ENCODE measurements at places on chromosomes 1 and 21.

GRCh38 chr1:154520333-154520732, 18.1 kb upstream of the SHE start:
- no peaks in the 10 kb centered on the region for H3K4me1 ChIP-seq
- H3K36me3 ChIP-seq, result no peaks in the 10 kb centered on the region
- H3K4me3 ChIP-seq, result no peak overlapping the region
- H3K27ac ChIP-seq, result no peak overlapping the region

- no peak overlapping the region for H3K27ac ChIP-seq
- DNase-seq, result peak; percentile 48
- H3K27me3 ChIP-seq, result peaks cover 6% of the 10 kb centered on the region
- no peaks in the 10 kb centered on the region for H3K36me3 ChIP-seq
Observed at GRCh38 chr1:68116643-68117235, 66.3 kb upstream of the DIRAS3 start.

- H3K4me3 ChIP-seq, result no peak overlapping the region
- H3K27ac ChIP-seq, result no peak overlapping the region
- H3K4me1 ChIP-seq, result no peaks in the 10 kb centered on the region
- no peak for DNase-seq
- peaks cover 99% of the 10 kb centered on the region for H3K36me3 ChIP-seq
Observed at GRCh38 chr21:34815831-34816705, 147.3 kb downstream of the CLIC6 start.

DNA sequence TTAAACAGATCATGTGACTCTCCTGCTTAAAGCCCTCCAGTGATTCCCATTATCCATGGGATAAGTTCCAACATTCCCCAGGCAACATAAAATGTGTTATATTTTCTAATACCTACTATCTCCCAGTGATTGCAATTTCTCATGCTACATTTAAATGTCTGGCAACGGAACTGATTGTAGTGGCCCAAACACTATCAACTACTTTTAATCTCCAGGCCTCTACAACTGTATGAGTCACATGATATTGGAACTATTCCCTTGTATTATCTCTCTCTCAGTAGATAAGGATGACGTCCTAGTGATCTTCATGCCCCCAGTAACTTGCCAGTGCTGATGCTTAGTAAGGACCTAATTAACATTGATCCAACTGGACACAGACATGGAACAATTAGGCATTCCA, 49.9 kb downstream of the ERICH3 start:
- no peak overlapping the region for H3K27ac ChIP-seq
- no peaks in the 10 kb centered on the region for H3K36me3 ChIP-seq
- H3K4me3 ChIP-seq, result no peak overlapping the region
- H3K4me1 ChIP-seq, result no peaks in the 10 kb centered on the region

GRCh38 chr1:114118351-114118990, 35.2 kb downstream of the SYT6 start:
- H3K27me3 ChIP-seq, result no peaks in the 10 kb centered on the region
- H3K27ac ChIP-seq, result no peak overlapping the region
- peaks cover 6% of the 10 kb centered on the region for H3K4me1 ChIP-seq

- no peaks in the 10 kb centered on the region for H3K4me1 ChIP-seq
- no peak overlapping the region for H3K27ac ChIP-seq
- H3K36me3 ChIP-seq, result no peaks in the 10 kb centered on the region
- no peak for DNase-seq
Observed at GRCh38 chr21:44748621-44749020, 37.2 kb upstream of the TSPEAR start.

- peak overlapping the region; percentile 62 for H3K27ac ChIP-seq
- H3K4me1 ChIP-seq, result peaks cover 28% of the 10 kb centered on the region
- H3K27me3 ChIP-seq, result no peaks in the 10 kb centered on the region
- H3K36me3 ChIP-seq, result no peaks in the 10 kb centered on the region
Observed at GRCh38 chr1:212453156-212453857, 20.6 kb downstream of the NENF start.

GRCh38 chr1:7235871-7236517, 450.7 kb downstream of the CAMTA1 start:
- no peak overlapping the region for H3K4me3 ChIP-seq
- no peaks in the 10 kb centered on the region for H3K4me1 ChIP-seq
- H3K27me3 ChIP-seq, result no peaks in the 10 kb centered on the region
- peak; percentile 72 for DNase-seq
- H3K27ac ChIP-seq, result no peak overlapping the region

DNA sequence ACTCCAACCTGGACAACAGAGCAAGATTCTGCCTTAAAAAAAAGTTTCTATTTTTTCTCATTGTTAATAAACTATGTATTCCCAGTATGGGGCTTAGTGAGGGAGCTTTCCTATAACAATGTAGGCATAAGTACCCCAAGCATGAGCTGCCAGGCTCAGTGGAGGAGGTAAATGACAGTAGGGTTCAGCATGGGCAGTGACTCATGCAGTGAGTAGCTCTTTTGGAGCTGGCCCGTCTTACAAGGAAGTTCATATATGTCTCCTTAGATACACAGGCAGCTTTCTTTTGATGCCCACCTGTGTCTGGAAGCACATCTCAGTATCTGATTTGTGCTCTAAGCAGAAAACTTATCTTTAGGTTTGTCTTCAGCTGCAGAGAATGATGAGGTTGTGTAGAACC, 57.9 kb downstream of the ZNF678 start:
- H3K36me3 ChIP-seq, result peaks cover 7% of the 10 kb centered on the region
- H3K4me3 ChIP-seq, result no peak overlapping the region
- H3K27ac ChIP-seq, result no peak overlapping the region
- no peaks in the 10 kb centered on the region for H3K4me1 ChIP-seq
- H3K27me3 ChIP-seq, result no peaks in the 10 kb centered on the region
- no peak for DNase-seq

GRCh38 chr1:1181938-1182410, 8.3 kb downstream of the TTLL10 start:
- H3K4me1 ChIP-seq, result peaks cover 34% of the 10 kb centered on the region
- DNase-seq, result no peak
- no peak overlapping the region for H3K4me3 ChIP-seq
- H3K36me3 ChIP-seq, result no peaks in the 10 kb centered on the region
- H3K27ac ChIP-seq, result no peak overlapping the region

DNA sequence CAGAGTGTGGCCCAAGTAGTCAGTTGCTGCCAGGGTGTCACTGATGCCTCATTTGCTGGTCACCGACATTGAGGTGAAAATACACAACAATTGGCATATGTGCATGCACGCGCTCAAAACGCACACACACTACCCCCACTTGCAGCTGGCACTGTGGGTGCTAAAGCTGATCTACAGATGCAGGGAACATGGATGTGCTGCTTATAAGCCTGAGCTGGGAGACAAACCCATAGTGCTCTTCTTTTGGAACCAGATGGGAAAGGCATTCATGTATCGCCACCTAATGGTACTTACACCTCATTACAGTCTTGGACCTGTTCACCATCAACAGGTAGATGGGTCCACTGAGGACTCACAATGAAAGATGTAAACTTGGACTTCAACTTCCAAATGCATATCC, 70.3 kb upstream of the CAMK1G start:
- no peak overlapping the region for H3K27ac ChIP-seq
- no peaks in the 10 kb centered on the region for H3K36me3 ChIP-seq
- H3K27me3 ChIP-seq, result no peaks in the 10 kb centered on the region
- DNase-seq, result peak; percentile 23

GRCh38 chr1:20322825-20323612, 32.3 kb downstream of the VWA5B1 start:
- peaks cover 9% of the 10 kb centered on the region for H3K27me3 ChIP-seq
- no peaks in the 10 kb centered on the region for H3K4me1 ChIP-seq
- H3K27ac ChIP-seq, result no peak overlapping the region
- H3K4me3 ChIP-seq, result no peak overlapping the region
- no peaks in the 10 kb centered on the region for H3K36me3 ChIP-seq
- DNase-seq, result no peak

DNA sequence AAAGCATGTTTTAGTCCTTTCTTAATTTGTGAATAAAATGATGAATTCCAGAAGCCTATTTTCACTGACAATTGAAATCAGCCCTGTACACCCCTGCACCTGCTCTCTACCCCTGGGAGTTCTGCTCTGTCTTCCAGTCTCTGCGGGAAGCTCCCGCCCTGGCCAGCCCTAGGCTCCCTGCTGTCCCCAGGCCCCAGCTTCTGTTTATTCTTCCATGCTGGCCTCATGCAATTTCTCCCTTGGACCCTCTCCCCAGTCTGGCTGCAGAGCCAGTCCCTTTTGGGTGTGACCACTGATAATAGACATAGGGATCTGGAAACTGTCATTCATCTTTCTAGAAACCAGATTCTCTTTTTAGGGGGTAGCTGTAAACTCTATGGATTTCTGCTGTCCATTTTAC, 258.6 kb downstream of the GRIK3 start:
- no peak overlapping the region for H3K27ac ChIP-seq
- no peaks in the 10 kb centered on the region for H3K36me3 ChIP-seq
- H3K4me3 ChIP-seq, result no peak overlapping the region
- H3K27me3 ChIP-seq, result peaks cover 18% of the 10 kb centered on the region
- H3K4me1 ChIP-seq, result no peaks in the 10 kb centered on the region

- H3K4me1 ChIP-seq, result peaks cover 9% of the 10 kb centered on the region
- peaks cover 60% of the 10 kb centered on the region for H3K36me3 ChIP-seq
- no peak for DNase-seq
- no peak overlapping the region for H3K27ac ChIP-seq
- no peak overlapping the region for H3K4me3 ChIP-seq
Observed at GRCh38 chr1:147618077-147618569, 52.2 kb downstream of the ACP6 start.

DNA sequence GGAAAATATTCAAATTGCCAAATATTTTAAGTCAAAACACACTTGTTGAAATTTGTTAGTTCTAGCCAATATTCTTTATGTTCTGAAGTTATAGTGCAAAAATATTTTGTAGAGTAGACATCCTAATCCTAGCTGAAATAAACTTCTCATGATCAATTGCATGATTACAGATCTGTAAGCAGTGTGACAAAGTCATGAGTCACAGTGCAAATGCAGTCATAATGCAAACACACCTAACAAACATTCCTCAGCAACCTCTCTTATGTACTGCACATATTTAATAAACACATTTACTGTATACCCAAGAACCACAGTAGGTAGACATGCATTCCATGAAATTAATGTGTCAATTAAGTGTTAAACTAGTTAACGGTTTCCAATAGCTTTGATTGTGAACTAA, 1857.4 kb downstream of the NCAM2 start:
- no peak overlapping the region for H3K4me3 ChIP-seq
- DNase-seq, result no peak
- no peaks in the 10 kb centered on the region for H3K27me3 ChIP-seq
- H3K4me1 ChIP-seq, result no peaks in the 10 kb centered on the region
- H3K36me3 ChIP-seq, result no peaks in the 10 kb centered on the region

DNA sequence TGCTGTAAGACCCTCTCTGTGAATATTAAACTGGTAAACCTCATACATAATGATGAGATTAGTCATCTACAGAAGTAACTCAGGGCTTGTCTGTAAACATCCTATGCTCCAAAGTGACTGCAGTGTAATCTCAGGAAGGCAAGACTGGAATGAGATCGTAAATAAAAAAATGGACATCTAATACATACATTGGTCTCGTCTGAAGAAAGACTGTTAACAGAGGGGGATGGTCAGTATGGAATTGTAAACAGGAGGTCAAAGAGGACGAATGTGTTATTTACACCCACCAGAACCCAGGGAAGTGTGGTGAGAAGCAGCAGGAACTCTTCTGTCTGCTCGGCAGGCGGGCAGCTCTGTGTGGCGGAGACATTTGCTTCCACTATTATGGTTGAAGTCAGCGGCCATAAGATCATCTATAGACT, 51.4 kb downstream of the DISC1 start:
- no peak for DNase-seq
- no peak overlapping the region for H3K27ac ChIP-seq
- H3K27me3 ChIP-seq, result no peaks in the 10 kb centered on the region
- H3K4me3 ChIP-seq, result no peak overlapping the region
- H3K4me1 ChIP-seq, result no peaks in the 10 kb centered on the region

GRCh38 chr1:94919241-94920030, 7.5 kb downstream of the CNN3 start:
- no peak overlapping the region for H3K27ac ChIP-seq
- no peak overlapping the region for H3K4me3 ChIP-seq
- H3K36me3 ChIP-seq, result no peaks in the 10 kb centered on the region
- H3K27me3 ChIP-seq, result no peaks in the 10 kb centered on the region
- H3K4me1 ChIP-seq, result peaks cover 4% of the 10 kb centered on the region

DNA sequence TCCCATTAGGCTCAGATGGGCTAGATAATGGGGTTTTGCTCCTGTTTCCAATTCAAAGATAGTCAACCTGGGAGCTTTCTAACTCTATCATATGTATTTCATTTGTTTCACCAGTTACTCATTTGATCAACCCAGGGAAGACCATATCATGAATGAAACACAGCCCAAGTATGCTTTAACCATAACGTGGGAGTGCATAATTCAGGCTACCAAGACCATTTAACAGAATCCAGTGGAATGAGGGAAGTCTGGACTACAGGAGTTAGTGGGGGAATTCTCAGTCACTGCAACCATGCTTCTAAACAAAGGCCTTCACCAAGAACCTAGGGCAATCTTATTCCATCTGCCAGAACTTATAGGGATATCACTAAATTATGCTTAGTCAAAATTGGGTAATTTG, 15.0 kb upstream of the SLC16A1 start:
- H3K4me1 ChIP-seq, result no peaks in the 10 kb centered on the region
- H3K27me3 ChIP-seq, result no peaks in the 10 kb centered on the region
- no peak for DNase-seq
- no peak overlapping the region for H3K27ac ChIP-seq
- no peak overlapping the region for H3K4me3 ChIP-seq

GRCh38 chr1:98707556-98707955, 46.0 kb downstream of the SNX7 start:
- H3K4me1 ChIP-seq, result no peaks in the 10 kb centered on the region
- no peaks in the 10 kb centered on the region for H3K27me3 ChIP-seq
- no peak overlapping the region for H3K27ac ChIP-seq
- no peak overlapping the region for H3K4me3 ChIP-seq

DNA sequence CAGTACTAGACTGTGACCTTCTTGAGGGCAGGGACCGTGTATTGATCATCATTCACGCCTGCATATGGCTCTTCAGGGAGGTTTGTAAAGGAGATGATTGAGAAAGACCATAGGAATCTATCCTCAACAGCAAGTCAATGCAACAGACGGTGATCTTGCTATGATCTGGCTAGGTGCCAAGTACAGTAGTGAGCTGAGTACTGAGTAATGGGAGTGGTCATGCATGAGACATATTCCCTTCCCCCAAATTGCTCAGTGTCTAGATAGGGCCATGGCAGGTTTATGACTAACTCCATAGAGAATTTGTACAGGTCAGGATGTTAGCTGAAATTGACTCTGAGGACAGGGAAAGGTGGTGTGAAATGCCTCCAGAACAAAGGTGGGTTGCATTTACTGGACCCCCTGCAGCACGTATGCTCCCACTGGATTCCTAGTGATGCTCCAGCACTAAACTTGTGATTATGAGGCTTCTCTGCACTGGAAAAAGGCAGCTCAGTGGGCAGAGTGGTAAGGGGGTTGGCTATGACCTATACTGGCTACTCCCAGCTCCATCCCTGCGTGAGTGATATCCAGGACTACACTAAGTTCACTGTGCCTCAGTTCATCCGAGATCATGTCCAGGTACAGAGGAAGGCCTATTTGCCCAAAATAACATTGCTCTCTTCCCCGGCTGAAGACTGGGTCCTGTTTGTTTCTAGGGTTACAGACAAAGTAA, 37.2 kb downstream of the KCNJ6 start:
- H3K27me3 ChIP-seq, result no peaks in the 10 kb centered on the region
- no peaks in the 10 kb centered on the region for H3K36me3 ChIP-seq
- H3K4me3 ChIP-seq, result no peak overlapping the region
- H3K4me1 ChIP-seq, result no peaks in the 10 kb centered on the region
- H3K27ac ChIP-seq, result no peak overlapping the region

All from common myeloid progenitor, CD34-positive (primary cell).